ENCODE measurements at places on chromosomes 2 and 18.

DNA sequence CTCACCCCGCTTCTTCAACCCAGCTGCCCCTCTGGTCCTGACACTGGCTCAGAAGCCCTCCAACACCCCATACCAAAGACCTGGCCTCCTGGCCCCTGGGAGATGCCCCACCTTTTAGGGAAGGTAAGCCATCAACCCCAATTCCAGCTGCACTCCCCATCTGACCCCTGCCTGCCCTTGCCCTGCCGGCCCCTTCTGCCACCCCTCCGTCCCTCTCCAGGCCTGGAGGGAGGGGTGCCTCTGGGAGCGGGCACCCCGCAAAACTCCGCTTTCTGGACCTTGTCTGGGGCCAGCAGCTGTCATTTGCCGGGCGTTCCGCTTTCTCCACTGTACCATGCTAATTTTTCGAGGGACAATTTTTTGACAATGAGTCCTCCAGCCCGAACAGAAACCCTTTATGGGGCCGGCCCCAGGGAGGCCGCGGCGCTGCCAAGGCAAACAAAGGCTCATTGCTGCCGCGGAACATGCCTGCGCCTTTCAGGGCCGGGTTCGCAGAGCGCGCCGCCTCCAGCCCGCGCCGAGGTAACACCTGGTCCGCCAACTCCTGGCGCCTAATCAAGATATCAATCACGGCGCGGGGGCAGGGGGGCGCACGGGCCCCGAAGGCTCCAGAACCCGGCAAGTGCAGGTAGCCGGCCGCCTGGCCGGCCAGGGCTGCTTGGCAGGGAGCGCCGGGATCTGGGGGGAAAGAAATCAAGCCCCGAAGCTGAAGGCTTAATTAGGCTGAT, 96.0 kb downstream of the INHBB start:
- no peak for DNase-seq

GRCh38 chr2:86414996-86415395, 26.2 kb upstream of the KDM3A start:
- no peak for DNase-seq

DNA sequence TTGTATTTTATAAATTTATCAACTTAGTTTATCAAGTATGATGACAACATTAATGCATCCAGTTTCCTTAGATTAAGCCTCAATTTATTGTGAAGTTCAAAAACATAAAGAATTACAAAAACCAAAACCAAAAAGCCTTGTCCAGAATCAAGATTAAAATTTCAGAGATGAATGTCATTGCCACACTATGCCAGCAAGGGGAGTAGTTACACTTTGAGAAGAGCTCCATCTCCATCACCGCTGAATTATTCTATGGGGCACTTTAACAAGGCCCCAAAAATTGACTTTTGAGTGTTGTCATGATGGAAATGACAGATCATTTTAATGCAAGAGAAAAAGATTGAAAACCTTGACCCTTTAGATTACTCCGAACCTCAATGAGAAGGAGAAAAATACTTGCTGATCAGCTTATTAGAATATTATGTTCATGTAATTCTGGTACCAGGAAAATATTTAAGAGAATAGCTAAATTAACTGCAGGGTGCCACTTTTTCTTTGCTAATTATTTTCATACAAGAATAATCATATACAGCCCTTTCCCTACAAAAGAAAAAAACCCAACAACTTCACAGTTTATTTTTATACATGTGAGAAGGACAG, 152.5 kb upstream of the AQP4 start:
- DNase-seq, result no peak

DNA sequence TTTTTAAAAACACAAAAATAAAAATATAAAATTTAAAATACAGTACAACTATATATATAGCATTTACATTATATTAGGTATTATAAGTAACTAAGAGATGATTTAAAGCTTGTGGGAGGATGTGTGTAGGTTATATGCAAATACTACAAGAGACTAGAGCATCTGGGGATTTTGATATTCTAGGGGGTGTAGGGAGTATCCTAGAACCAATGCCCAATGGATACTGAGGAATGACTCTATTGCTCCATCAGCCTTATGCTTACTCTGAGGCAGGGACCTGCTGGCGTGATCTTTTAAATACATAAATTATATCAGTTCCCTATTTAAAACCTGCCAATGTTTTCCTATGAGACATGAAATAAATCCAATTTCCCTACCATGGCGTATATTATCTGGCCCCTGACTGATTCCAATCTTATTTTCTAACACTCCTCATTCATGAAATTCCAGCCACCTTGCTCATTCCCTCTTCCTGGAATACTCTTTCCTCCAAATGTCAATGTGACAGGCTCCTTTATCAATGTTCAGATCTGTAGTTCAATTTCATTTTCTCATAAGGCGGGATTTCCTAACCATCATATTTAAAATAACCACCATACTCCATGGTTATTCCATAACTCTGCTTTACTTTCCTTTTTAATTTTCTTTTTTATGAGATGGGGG, 22.2 kb downstream of the SP3 start:
- no peak for DNase-seq

GRCh38 chr2:128402911-128403670, 84.4 kb upstream of the HS6ST1 start:
- DNase-seq, result no peak

DNA sequence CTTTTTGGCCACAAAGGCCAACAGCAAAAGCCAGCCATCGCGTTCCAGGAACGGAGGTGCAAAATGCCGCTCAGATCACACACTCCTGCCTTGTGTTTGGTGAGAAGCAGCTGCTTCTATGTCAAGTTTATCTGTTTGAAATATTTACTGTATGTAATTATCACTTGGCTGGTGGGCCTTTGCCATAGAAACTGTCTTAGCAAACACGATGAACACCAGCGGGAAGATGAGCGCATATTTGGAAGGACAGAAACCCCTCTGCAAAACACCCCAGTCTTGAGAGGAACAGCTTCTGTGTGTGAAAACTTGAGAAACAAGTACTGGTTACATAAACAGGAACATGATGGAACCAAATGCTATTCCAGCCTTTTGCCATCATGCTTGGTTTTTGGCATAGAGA, 59.7 kb downstream of the SCG2 start:
- DNase-seq, result no peak

DNA sequence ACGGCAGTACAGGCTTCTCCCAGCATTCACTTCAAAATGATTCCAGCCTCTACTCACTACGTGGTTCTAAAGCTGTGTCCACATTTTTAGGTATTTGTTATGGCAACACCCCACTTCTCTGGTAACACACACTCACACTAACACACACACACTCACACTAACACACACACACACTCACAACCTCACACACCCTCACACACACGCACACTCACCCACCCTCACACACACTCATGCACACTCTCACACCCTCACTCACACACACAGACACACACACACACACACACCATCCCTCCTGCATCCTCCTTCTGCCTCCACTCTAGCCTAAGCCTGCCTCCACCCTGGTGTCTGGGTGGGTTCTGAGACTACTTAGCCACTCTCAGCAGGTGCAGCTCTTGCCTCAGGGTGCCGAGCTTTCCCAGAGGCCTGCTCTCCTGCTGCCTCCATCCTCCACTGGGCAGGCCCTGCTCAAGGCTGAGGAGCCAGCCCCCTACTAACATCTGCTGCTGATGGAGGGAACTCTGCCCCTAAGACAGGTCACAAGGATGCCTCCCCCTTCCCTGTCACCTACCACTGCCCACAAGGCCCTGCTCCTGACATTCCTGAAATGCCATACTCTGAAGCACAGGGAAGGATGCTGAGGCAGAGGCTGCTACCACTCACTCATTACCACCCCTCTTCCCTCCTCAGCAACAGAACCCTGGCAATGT, 63.9 kb downstream of the NCAPH start:
- DNase-seq, result no peak

- DNase-seq, result no peak
Observed at GRCh38 chr2:102424754-102425153, 1.8 kb downstream of the IL18RAP start.
